ENCODE measurements at places on chromosomes 5 and 9. TPM values are rescaled to one million over a fixed set of nuclear protein-coding genes. Genes with fewer than 3 reads are reported as not detected.

S100Z gene
- not detected for total RNA-seq

UBE2QL1 gene
- 0.25 TPM for total RNA-seq

PLPP7 gene
- total RNA-seq = 5.6 TPM

MLANA gene
- not detected for total RNA-seq

TRMO gene
- total RNA-seq = 15.7 TPM

SOX30 gene
- not detected for total RNA-seq

LCNL1 gene
- total RNA-seq = 15.3 TPM
